Frontal cortex (tissue), 4 donors: ENCODE measurements at places on chromosomes 3 and 15. TPM values are rescaled to one million over a fixed set of nuclear protein-coding genes. Genes with fewer than 3 reads are reported as not detected.

Gene STAB1
- total RNA-seq = 13.9 TPM

DNA sequence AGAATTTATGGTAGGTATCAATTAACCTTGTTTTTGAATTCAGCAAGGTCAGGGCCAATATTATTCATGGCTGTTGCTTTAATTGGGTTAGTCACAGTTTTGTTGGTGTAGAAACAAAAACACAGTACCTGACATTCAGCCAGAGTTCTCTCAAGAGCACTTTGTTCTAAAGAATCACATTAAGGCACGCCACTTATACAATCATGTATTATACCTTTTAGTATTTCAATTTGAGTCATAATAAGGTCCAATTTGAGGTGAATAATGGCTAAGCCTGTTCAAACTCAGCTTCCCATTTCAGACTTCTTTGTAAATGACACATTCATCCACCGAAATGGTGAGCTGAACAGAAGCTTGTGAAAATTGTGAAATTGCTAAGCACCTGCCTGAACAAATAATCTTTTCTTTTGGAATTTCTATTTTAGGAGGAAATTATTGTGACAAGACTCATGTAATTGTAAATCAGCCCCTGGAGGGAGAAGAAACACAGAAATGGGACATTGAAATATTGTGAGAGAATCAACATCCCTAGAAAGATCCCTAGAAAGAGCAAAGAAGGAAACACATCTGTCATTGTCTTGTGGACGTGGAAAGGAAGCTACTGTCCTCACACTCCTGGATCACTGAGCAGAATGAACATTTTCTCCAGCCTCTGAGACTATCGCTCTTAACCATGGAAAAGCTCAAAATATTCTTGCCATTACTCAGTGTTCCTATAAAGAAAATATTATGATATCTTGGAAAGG lies 29.3 kb downstream of the RIOX2 start:
- DNase-seq = no peak

DNA sequence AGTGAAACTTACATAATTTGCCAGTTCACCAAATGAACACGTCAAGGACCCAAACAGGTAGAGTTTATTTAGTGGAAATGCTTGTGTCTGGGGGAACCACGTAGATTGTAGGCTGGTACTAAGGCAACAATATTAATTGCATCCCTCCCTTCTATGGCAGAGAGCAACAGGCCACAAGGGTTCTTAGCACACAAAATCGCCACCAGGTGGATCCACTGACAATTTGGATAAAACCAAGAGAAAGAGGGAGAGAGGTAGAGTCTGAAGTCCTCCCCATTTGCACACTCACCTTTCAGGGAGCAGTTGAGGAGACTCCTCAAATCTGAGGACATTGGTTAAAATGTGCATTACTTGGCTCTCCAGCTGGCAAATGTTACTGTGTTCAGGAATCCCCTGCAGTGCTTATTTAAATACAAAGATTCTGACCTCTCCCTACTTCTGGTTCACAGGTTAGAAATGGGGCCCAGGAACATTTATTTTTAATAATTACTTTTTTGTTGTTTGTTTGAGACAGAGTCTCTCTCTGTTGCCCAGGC lies 181.0 kb upstream of the FEZF2 start:
- no peak for DNase-seq

DNA sequence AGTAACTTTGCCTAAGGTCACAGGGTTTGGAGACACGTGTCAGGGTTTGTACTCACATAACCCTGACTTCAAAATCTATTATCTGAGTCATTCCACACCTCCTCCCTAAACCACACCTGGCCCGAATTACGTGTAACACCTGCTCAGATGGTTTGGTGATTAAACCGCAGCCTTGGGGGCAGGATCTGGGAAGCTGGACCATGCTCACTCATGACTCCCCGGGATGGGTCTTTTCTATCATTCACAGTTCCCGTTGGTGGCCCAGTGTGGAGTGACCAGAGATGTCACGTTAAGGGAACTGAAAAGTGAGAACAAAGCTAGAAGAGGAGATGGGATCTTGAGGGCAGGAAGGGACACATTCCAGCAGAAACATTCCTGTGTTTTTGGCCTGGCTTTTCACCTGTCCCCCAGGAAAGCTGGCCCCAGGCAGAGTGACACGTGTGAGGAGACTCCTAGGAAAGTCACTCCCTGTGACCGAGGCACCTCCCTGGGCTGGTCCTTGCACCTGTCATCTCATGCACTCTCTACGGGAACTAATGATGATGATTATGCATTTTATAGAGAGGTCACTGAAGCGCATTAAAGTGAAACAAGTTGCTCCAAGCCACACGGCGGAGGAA lies 75.4 kb upstream of the POMGNT2 start:
- DNase-seq = no peak

- DNase-seq = no peak
Measured at GRCh38 chr15:39135989-39136388, 444.9 kb upstream of the THBS1 start.

GRCh38 chr3:43793648-43794372 lies 103.1 kb downstream of the ABHD5 start:
- no peak for DNase-seq

GRCh38 chr15:88144921-88145653 lies 111.5 kb downstream of the NTRK3 start:
- DNase-seq = no peak

DNA sequence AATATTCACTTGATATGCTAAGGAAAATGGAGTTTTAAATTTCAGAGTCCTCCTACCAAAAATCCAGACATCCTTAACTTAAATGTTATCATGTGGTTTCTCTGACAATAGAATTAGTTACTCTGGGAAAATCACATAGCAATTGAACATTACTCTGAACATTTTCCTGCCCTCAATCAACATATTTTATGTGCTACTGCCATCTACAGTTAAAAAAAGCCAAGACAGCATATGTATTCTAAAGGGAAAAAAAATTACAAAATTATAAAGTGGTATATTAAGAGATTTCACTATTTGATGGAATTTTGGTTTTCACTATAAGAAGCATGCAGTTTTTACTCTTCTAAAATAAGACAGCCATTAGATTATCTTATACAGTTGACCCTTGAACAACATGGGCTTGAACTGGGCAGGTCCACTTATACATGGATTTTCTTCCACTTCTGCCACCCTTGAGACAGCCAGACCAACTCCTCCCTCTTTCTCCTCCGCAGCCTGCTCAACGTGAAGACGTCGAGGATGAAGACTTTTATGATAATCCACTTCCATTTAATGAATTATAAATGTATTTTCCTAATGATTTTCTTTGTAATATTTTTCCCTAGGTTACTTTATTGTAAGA lies 122.3 kb downstream of the ATP1B3 start:
- no peak for DNase-seq
